ENCODE measurements at places on chromosomes 1 and 21. TPM values are rescaled to one million over a fixed set of nuclear protein-coding genes. Genes with fewer than 3 reads are reported as not detected.

Gene TNFRSF8
- 0.19 TPM for total RNA-seq

Gene AMY2A
- not detected for total RNA-seq

GRCh38 chr1:180662709-180663108, 30.9 kb downstream of the XPR1 start:
- H3K36me3 ChIP-seq = no peaks in the 10 kb centered on the region
- H3K27me3 ChIP-seq = no peaks in the 10 kb centered on the region
- H3K4me1 ChIP-seq = no peaks in the 10 kb centered on the region
- no peak overlapping the region for H3K4me3 ChIP-seq

- no peak for DNase-seq
- no peak overlapping the region for H3K27ac ChIP-seq
- H3K4me3 ChIP-seq = no peak overlapping the region
- H3K36me3 ChIP-seq = no peaks in the 10 kb centered on the region
- H3K4me1 ChIP-seq = peaks cover 9% of the 10 kb centered on the region
Observed at GRCh38 chr1:157438146-157438545, 114.2 kb downstream of the FCRL5 start.

Gene GNG4
- not detected for total RNA-seq

- no peak overlapping the region for H3K4me3 ChIP-seq
- peak overlapping the region; percentile 12 for H3K27ac ChIP-seq
- no peaks in the 10 kb centered on the region for H3K27me3 ChIP-seq
- DNase-seq = no peak
- peaks cover 9% of the 10 kb centered on the region for H3K4me1 ChIP-seq
- no peaks in the 10 kb centered on the region for H3K36me3 ChIP-seq
Observed at GRCh38 chr1:177571485-177572076, 398.3 kb downstream of the SEC16B start.

DNA sequence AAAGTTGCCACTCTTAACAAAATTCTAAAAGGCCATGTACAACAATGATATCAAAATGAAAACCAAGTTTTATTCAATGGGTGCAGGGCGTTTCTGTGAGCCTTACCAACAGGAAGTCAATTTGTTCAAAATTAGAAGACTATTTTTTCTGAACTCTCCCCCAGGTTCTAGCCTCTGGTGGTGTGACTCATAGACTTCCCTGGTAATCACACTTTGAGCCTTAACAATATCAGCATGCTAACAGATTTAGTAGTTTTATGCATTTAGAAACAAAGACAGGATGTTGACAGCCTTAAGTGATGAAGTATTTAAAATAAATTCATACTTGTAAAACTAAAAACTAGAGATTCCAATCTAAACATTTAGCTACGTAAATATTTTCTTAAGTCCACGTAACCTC, 88.4 kb downstream of the LRRC8C start:
- H3K4me3 ChIP-seq = no peak overlapping the region
- no peaks in the 10 kb centered on the region for H3K36me3 ChIP-seq
- no peaks in the 10 kb centered on the region for H3K27me3 ChIP-seq
- no peak for DNase-seq

Gene PRKAA2
- 2.3 TPM for total RNA-seq

- H3K27ac ChIP-seq = no peak overlapping the region
- no peak overlapping the region for H3K4me3 ChIP-seq
- no peak for DNase-seq
- no peaks in the 10 kb centered on the region for H3K4me1 ChIP-seq
- no peaks in the 10 kb centered on the region for H3K27me3 ChIP-seq
Observed at GRCh38 chr21:42636520-42637266, 16.7 kb upstream of the PDE9A start.

Gene CD34
- total RNA-seq = 1.5 TPM

Gene KHDRBS1
- total RNA-seq = 37.6 TPM

- H3K27ac ChIP-seq = no peak overlapping the region
- H3K4me3 ChIP-seq = no peak overlapping the region
- H3K4me1 ChIP-seq = no peaks in the 10 kb centered on the region
- no peaks in the 10 kb centered on the region for H3K36me3 ChIP-seq
- H3K27me3 ChIP-seq = no peaks in the 10 kb centered on the region
Observed at GRCh38 chr1:240962086-240962485, 350.1 kb upstream of the GREM2 start.

Gene SELE
- total RNA-seq = 3.4 TPM

DNA sequence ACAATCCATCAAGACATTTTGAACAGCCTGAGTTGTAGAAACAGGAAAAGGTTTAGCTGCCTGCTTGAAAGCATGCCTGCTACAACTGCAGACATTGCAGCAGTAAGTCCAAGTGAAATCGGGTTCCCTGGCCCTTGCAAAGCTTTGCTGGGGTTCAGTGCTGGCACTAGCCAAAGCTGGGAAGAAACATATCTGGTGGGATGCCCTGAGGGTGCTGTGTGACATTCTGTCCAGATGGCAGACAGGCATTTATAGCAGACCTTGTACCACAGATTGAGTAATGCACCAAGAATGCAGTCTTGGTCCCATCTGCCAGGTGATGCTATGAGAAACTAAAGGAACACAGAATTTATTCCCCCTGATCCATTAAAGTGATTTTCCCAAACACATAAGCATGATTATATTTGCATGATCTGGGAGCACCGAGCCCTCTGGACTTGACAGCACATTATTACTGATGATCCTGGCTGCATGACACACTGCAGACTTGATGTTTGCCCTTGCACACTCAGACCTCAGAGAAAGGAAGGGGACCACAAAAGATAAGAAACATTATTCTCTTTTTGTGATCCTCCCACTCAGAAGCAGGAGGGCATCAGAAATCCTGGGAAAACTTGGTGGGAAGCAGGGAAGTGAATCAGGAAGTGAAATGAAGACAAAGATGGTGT, 223.7 kb upstream of the FAM78B start:
- H3K27ac ChIP-seq = no peak overlapping the region
- no peaks in the 10 kb centered on the region for H3K27me3 ChIP-seq
- no peaks in the 10 kb centered on the region for H3K36me3 ChIP-seq
- H3K4me1 ChIP-seq = no peaks in the 10 kb centered on the region
- no peak for DNase-seq
- no peak overlapping the region for H3K4me3 ChIP-seq

GRCh38 chr1:173016419-173016818, 34.3 kb downstream of the TNFSF18 start:
- DNase-seq = no peak
- no peak overlapping the region for H3K4me3 ChIP-seq
- no peaks in the 10 kb centered on the region for H3K36me3 ChIP-seq
- H3K27ac ChIP-seq = no peak overlapping the region
- H3K4me1 ChIP-seq = no peaks in the 10 kb centered on the region

Gene ATG4C
- 5.6 TPM for total RNA-seq

DNA sequence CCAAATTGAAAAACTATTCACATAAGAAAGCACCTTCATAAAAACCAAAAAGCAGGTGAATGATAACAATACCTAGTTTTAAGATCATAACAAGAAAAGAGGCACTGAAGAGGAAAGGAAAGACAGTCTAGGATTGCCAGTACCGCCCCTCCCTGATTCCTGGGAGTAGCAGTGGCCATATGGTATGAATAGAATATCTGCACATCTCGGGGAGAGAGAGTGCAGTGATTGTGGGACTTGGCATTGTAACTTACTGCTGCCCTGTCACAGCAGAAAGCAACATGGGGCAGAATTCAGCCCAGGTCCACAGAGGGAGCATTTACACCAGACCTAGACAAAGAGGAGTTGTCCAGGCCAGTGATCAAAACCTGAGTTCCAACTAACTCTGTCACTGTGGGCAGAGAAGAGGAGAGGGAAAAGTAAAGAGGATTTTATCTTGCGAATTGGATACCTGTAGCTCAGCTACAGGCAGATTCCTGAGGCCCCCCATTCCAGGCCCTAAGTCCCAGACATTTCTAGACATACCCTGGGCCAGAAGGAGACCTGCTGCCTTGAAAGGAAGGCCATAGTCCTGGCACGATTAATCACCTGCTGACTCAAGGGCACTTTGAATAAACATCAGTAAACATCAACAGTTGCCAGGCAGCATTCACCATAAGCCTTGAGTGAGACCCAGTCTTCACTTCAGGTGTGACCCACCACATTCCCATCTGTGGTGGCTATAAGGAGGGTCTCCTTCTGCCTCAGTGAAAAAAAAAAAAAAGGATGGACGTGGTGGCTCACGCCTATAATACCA, 397.5 kb downstream of the TGFB2 start:
- H3K4me3 ChIP-seq = no peak overlapping the region
- H3K36me3 ChIP-seq = no peaks in the 10 kb centered on the region
- no peak for DNase-seq
- no peaks in the 10 kb centered on the region for H3K4me1 ChIP-seq
- H3K27ac ChIP-seq = no peak overlapping the region

GRCh38 chr1:17273096-17273495, 24.2 kb downstream of the PADI3 start:
- H3K27me3 ChIP-seq = no peaks in the 10 kb centered on the region
- no peaks in the 10 kb centered on the region for H3K4me1 ChIP-seq
- no peak for DNase-seq
- H3K27ac ChIP-seq = no peak overlapping the region
- H3K4me3 ChIP-seq = no peak overlapping the region

Gene PRDM15
- total RNA-seq = 5.7 TPM

Gene C1orf21
- 21.3 TPM for total RNA-seq

GRCh38 chr1:53608676-53609075, 130.3 kb downstream of the GLIS1 start:
- H3K27ac ChIP-seq = no peak overlapping the region
- H3K27me3 ChIP-seq = no peaks in the 10 kb centered on the region
- no peak overlapping the region for H3K4me3 ChIP-seq
- no peak for DNase-seq

Gene SPRR2G
- not detected for total RNA-seq

Gene AIM2
- total RNA-seq = 0.28 TPM

DNA sequence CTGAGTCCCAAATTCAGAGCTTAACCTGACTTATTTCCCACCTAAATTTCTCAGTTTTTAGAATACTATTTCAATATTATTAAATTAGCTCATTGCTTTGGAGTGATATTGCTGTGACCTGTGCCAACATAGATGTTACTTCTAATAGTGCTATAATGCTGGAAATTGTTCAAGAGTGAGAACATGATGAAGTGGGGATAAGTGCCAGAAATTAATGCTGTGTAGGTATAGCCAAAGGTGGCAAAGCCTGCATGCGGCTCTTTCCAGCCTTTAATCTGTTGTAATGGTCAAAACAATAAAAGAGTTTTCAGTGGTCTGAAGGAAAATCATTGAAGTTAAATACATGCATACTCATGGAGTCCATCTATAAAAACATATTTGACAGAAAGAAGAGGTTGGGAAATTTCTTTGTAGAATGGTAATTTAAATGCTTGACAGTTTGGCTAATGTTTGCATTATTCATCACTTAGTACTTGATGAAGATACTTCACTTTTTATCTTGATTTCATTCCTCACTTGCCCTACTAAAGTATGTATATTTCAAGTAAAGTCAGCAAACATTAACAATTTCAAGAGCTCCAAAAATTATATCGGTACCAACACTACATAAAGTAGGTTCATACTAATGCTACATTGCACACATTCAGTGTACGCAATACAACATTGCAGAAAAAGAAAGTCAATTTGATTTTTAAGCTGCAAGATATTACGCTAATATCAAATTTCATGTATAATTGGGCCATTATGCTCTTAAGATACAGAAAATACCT, 82.1 kb downstream of the OLFM3 start:
- H3K27ac ChIP-seq = no peak overlapping the region
- no peak overlapping the region for H3K4me3 ChIP-seq
- H3K27me3 ChIP-seq = no peaks in the 10 kb centered on the region

Gene CAPN9
- total RNA-seq = not detected

Gene FRRS1
- total RNA-seq = 49.2 TPM

DNA sequence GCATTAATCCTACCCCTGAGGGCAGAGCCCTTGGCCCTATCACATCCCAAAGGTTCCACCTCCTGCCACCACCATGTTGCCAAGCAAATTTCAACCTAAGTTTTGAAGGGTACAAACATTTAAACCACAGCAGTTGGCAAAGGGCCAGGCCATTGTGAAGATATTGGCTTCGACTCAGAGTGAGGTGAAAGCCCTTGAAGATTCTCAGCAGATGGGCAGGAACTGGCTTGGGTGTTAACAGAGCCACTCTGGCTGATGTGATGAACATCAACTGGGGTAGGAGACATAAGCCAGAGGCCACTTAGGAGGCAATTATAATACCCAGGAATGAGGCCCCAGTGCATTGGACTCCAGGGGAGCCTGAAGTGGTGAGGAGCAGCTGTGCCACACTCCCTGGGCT, 207.7 kb upstream of the KAZN start:
- no peaks in the 10 kb centered on the region for H3K27me3 ChIP-seq
- H3K4me3 ChIP-seq = no peak overlapping the region
- H3K27ac ChIP-seq = no peak overlapping the region
- no peaks in the 10 kb centered on the region for H3K4me1 ChIP-seq
- no peaks in the 10 kb centered on the region for H3K36me3 ChIP-seq
- DNase-seq = no peak

- H3K4me1 ChIP-seq = no peaks in the 10 kb centered on the region
- H3K27ac ChIP-seq = no peak overlapping the region
- H3K4me3 ChIP-seq = no peak overlapping the region
- H3K27me3 ChIP-seq = no peaks in the 10 kb centered on the region
Observed at GRCh38 chr21:36882776-36883175, 83.7 kb downstream of the HLCS start.

Gene TMCO2
- not detected for total RNA-seq

Gene TRIM67
- 0.05 TPM for total RNA-seq

DNA sequence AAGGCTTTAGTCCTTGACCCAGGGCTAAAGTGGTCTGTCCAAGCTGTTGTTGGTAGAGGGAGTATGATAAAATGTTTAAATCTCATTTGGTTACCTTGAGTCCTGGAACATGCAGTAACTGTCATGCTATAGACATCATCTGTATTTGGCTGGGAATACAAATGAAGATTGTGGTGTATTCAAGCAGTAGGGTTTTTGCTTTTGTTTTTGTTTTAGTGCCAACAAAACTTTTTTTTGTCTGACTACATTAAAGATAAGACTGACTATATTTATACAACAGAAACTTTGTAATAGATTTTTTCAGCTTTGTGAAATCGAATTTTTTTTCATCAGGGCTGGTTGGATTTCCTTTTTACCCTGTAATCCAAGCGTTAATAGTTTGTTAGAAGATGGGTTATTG, 7.4 kb upstream of the SARS1 start:
- DNase-seq = no peak
- no peaks in the 10 kb centered on the region for H3K4me1 ChIP-seq
- H3K36me3 ChIP-seq = no peaks in the 10 kb centered on the region

DNA sequence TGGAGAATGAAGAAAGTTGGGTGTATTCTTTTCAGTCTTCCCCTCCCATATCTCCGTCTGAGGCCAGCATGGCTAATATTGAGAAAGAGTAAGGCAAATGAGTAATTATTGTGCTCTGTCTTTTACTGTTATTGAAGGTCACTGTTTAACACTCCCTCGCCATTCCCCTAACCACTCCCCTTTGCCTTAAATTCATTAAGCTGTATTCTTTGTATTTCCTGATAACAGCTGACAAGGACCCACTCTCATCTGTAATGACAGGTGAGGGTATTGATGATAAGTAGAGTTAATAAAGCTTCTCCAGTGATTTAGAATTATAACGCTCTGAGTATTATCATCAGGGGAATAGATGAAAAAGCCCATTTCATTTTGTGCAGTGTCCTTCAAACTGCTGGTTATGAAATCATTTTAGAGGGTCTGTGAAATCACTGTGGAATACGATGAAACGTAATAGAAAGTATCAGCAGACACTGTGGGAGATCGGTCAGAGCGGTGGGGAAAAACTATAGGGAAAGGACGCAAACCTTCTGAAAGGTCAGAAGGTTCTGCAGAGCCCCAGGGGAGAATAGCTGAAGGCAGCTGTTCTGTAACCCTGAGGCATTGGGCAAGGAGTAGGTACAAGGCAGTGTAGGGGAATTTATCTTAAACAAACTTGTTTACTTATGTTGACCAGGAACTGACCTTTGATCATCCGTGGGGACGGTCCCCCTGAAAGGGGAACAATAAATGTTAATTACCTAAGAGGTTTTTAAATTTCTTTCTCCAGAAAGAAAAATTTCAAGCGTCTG, 46.3 kb upstream of the CACYBP start:
- H3K4me3 ChIP-seq = no peak overlapping the region
- no peak for DNase-seq
- H3K27me3 ChIP-seq = no peaks in the 10 kb centered on the region

Gene FABP3
- total RNA-seq = 28.2 TPM

Gene GOLT1A
- 14.1 TPM for total RNA-seq

Data from liver (tissue), 10 donors.